ENCODE measurements at places on chromosomes 3 and 15. TPM values are rescaled to one million over a fixed set of nuclear protein-coding genes. Genes with fewer than 3 reads are reported as not detected.

Gene GMPPB
- total RNA-seq = 29.2 TPM

Gene CD200R1
- total RNA-seq = 3.0 TPM

- H3K27ac ChIP-seq = no peak overlapping the region
- no peak for DNase-seq
- H3K4me3 ChIP-seq = no peak overlapping the region
- H3K36me3 ChIP-seq = no peaks in the 10 kb centered on the region
- H3K27me3 ChIP-seq = no peaks in the 10 kb centered on the region
Observed at GRCh38 chr3:33791477-33792166, 6.8 kb upstream of the PDCD6IP start.

- H3K36me3 ChIP-seq = no peaks in the 10 kb centered on the region
- H3K4me1 ChIP-seq = no peaks in the 10 kb centered on the region
- no peaks in the 10 kb centered on the region for H3K27me3 ChIP-seq
- no peak overlapping the region for H3K4me3 ChIP-seq
- no peak overlapping the region for H3K27ac ChIP-seq
Observed at GRCh38 chr15:58528188-58528870, 96.5 kb downstream of the LIPC start.

DNA sequence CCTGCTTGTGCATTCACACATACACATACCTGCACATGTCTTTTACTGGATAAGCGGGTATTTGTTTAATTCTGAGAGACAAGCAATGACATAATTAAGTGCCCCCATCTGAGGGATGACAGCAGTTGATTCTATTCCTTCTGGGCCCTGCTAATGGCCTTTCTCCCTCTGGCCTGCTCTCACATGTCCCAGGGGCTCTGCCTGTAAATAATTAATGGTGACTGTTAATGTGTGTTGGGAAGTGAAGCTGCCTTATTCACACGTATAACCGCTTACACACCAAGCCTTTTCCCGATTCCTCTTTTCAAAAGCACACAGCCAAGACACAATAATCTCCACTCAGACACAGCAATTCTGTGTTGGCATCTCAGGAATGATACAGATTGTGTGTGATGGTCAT, 47.8 kb downstream of the LRRK1 start:
- no peak overlapping the region for H3K4me3 ChIP-seq
- no peak for DNase-seq
- no peak overlapping the region for H3K27ac ChIP-seq
- no peaks in the 10 kb centered on the region for H3K27me3 ChIP-seq

DNA sequence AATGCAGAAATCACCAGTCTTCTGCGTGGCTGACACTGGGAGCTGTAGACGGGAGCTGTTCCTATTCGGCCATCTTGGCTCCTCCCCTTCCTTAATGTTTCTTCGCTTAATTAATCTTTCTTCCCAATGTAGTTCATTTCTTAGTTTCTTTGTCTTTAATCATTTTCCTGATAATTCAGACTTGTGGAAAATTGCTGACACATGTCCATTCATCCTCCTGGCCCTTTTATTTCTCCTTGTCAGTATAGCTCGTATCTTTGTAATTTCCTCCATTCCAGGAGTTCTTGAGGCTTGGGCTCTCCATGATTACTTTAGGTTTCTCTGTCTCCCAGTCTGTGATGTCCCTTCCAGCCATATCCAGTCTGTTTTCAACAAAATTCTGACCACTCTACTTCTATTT, 98.7 kb downstream of the UBE2E2 start:
- H3K36me3 ChIP-seq = no peaks in the 10 kb centered on the region
- no peaks in the 10 kb centered on the region for H3K27me3 ChIP-seq
- no peak overlapping the region for H3K4me3 ChIP-seq
- H3K4me1 ChIP-seq = peaks cover 2% of the 10 kb centered on the region
- DNase-seq = no peak

GRCh38 chr3:11269007-11269406, 3.2 kb upstream of the ATG7 start:
- no peaks in the 10 kb centered on the region for H3K27me3 ChIP-seq
- no peaks in the 10 kb centered on the region for H3K36me3 ChIP-seq
- no peak overlapping the region for H3K27ac ChIP-seq
- no peak for DNase-seq
- no peak overlapping the region for H3K4me3 ChIP-seq

DNA sequence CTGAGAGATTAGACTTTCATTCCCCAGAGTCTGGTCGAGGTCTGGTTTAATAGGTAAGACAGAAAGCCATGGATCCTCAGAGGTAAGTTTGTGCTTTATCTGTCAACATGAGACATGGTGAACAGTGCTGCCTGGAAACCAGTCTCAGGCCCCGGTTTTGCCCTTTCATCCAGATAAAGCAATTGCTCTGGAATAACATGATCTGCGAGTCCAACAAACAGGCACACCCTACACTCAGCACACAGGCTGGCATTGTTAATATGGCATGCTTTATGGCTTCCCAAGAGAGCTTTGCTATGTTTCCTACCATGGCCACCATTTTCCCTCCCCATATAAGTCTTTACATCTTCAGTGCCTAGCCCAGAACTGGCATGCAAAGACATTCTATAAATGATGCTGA, 30.1 kb upstream of the MNS1 start:
- DNase-seq = no peak
- no peak overlapping the region for H3K4me3 ChIP-seq
- H3K27ac ChIP-seq = no peak overlapping the region
- no peaks in the 10 kb centered on the region for H3K27me3 ChIP-seq
- H3K36me3 ChIP-seq = no peaks in the 10 kb centered on the region

DNA sequence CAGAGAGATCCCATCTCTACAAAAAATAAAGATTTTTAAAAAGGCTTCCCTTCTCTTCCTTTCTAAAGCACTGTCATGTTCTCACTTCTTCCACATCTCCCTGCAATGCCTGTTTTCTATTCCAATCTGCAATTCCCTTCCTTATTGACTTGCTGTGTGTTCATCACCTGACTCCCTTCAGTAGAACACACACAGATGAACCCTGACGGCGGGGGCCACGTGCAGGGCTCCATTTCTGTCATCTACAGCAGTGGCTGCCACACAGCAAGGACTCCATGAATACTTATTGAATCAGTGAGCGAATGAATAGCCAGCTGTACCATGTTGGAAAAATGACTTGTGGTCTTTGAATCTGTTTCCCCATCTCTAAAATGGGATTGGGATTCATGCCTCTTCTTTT, 26.1 kb downstream of the BHLHE40 start:
- no peaks in the 10 kb centered on the region for H3K36me3 ChIP-seq
- no peak for DNase-seq
- H3K4me3 ChIP-seq = no peak overlapping the region
- no peaks in the 10 kb centered on the region for H3K27me3 ChIP-seq

DNA sequence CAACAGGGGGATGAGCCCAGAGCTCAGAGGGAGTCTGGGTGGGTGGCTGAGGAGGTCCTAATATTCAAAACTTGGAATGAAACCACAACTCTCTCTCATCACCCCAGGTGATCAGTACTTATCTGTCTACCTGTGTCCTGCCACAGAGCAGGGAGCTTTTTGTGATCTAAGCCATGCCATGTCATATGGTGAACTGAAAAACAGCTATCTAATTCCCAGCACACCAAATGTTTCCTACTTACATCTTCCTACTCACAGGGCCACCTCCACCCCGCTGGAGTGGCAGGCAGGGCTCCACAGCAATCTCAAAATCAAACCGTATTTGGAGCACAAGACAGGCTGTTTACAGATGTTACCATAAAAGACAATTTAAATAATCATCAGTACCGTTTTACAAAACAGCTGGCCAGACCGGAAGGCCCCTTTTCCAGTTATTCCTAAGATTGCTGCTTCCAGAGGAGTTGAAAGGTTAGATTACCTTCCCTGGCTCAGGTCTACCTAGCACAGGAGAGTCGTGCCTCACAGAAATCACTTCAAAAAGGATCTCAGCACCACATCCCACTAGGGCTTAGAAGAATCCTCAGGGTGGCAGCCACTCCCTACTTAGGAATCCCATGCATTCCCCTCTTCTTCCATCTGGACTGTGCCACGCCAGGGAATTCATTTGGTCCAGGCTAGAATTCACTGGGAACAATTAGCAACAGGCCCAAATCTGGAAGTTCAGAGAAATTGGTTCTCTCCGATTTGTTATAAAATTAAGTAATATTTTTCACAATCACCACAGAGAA, 226.6 kb upstream of the IL12A start:
- no peak for DNase-seq
- no peaks in the 10 kb centered on the region for H3K27me3 ChIP-seq
- no peak overlapping the region for H3K4me3 ChIP-seq

GRCh38 chr3:69562020-69562419, 176.1 kb upstream of the FRMD4B start:
- H3K27me3 ChIP-seq = no peaks in the 10 kb centered on the region
- H3K36me3 ChIP-seq = no peaks in the 10 kb centered on the region
- no peak overlapping the region for H3K27ac ChIP-seq
- DNase-seq = no peak
- peaks cover 1% of the 10 kb centered on the region for H3K4me1 ChIP-seq
- no peak overlapping the region for H3K4me3 ChIP-seq

Measured in aorta (tissue), 5 donors.